ENCODE measurements at places on chromosomes 3 and 15.

GRCh38 chr15:98966091-98966787 is 41.4 kb downstream of the PGPEP1L start:
- DNase-seq, result no peak

GRCh38 chr15:92000709-92001108 is 147.2 kb downstream of the SLCO3A1 start:
- no peak for DNase-seq

DNA sequence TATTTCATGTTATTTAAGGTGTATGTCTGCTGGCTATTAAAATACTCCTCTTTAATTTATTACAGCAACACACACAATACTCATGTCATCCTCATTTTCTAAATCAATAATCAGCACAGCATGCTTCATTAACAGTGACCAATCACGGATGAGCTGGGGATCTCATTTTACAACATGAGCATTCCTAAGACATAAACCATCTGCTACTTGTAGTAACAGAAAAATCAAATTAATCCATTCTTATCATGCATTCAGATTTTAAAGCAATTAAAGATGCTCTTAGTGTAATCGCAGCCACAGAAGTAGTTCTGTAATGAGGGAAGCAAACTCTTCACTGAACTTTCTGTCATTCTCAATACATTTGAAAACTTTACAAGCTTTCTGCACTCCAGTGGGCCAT is 191.1 kb downstream of the TBC1D5 start:
- DNase-seq, result no peak

GRCh38 chr3:47455806-47456452 is 19.8 kb downstream of the SCAP start:
- no peak for DNase-seq

DNA sequence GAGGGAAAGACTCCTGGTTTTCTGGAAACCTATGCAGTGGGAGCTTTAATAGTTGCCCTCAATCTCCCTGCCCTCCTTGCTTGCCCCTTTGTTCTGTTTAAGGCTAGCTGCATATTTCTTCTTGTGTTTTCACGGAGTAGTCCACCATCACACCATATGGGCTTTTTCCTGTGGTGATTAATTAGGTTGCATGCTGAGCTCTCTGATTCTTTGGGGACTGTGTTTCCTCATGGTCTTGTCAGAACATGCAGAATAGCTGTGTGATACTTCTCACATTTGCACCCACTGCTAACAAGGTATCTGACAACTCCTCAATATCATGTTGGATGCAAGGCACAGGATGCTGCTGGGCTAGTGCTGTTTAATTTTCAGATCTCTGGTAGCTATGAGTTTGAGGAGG is 139.6 kb downstream of the PTPRG start:
- DNase-seq, result no peak

DNA sequence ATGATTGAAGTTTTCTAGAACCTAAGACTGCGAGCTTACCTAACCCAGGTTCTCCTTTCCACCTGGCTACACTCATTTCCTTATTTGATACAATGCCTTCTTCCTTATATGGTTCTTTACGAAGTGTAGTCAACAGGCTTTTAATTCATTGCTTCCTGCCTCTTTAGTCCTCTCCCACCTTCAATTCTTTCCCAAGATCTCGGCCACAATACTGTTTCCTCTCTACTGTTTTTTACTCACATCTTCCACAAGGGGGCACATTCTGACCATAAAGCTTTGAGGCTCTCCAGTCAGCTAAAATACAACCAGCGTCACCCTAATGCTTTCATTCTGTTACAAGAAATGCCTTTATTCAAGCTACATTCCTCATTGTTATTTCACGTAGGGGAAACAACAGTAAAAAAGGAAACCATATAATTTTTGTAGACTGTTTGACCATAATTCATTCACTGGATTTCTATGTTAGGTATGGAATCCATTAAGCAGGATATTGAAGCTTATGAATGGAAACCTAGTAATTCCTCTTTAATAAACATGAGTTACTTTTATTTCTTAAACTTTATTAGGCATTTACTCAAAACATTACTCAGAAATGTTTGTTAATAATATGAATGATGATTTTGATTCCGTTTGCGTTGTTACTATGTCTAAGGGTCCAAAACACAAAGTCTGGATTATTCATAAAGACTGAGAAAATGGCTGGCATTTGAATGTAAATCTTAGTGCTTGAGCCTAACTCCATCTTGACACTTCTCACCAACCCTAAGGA is 29.5 kb upstream of the VEPH1 start:
- DNase-seq, result no peak

- no peak for DNase-seq
Measured at GRCh38 chr3:149628957-149629670, 28.7 kb downstream of the WWTR1 start.

GRCh38 chr3:16052964-16053363 is 121.5 kb upstream of the GALNT15 start:
- no peak for DNase-seq

GRCh38 chr3:10357095-10357494 is 36.2 kb upstream of the SEC13 start:
- DNase-seq, result no peak

GRCh38 chr3:23041918-23042696 is 161.0 kb upstream of the UBE2E2 start:
- no peak for DNase-seq

GRCh38 chr15:58377193-58377592 is 54.6 kb upstream of the LIPC start:
- no peak for DNase-seq

DNA sequence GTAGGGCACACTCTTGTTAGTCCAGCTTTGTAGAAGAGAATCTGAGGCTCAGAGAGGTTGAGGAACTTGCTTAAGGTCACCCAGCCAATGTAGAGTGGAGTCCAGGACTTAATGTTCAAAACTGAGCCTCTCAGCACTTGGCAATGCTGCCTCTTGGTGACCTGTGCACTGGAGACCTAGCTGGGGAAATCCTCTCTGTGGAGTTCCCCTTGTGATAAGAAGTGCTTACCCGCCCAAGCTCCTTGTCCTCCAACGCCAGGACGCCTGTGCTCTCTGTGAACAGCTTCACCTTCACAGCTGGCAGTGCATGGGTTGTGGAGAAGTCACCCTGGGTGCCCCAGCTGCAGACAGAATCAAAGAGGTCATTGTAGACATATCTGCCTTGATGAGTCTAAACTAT is 219.1 kb upstream of the FEZF2 start:
- no peak for DNase-seq

GRCh38 chr3:115040673-115041286 is 106.3 kb downstream of the ZBTB20 start:
- DNase-seq, result no peak

- peak; percentile 14 for DNase-seq
Measured at GRCh38 chr3:128878556-128879124, 780 bp upstream of the ACAD9 start.

All from NK-92 treated with Interleukin-12 subunit alpha and Interleukin-12 subunit beta, amount 100 ng/mL, for 24 hours (cell line).